ENCODE measurements at places on chromosomes 5 and 9.

DNA sequence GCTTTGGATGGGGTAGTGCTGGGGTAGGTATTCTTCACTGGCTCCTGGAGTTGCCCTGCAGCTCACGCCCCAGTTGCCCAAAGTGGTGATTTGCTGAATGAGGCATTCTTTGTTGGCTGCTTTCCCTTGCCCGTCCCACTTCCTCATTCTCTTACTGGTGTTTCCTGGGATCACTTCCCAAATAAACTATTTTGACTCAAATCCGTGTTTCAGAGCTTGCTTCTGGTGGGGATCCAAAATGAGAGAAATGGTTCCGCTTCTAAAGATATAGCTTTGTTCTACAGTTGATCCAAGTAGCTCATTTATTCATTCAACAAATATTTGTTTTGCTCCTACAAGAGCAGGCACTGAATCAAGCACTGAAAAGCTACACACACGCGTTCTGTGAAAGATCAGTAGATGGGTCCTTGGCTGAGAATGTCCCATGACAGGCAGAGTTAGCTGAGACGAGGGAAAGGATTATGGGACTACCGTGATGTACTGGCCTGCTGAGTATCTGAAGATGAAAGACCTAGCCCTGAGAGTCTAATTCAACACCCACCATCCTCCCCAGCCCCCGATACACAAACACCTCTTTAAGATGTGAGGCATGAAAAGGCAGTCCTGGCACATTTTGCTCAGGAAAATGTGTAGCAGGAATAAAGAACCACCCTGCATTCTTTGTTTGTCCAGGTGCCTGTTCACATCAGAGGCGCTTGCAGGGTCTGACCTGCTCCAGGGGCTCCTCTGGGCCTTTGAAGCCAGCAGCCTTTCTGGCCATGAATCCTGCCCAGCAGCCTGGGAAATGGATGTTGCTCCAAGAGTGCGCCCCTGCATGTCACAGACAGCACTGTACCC is 143.1 kb upstream of the RANBP3L start:
- no peak for DNase-seq

DNA sequence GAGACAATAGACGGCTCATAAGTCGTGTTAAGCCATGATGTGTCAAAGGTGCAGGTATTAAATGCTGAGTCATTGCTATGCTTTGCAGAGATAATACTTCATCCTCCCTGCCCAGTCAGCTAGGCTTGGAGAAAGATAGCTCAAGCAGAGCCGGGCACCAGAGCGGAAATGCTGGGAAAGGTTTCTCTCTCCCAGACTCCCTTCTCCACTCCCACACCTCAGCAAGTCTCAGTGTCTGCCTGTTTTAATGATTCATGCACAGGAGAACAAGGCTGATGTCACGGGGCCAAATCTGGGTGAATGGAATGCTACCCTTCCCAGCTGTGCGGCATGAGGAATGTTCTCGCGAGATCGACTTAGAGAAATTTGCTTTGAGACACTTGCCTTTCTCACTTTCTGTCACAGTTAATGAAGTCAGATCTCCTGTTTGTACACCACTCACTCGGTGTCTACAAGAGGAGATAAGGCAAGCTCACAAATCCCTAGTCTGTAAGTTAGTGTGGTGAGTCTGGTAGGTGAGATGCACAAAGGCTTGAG is 204.4 kb downstream of the EFNA5 start:
- no peak for DNase-seq

DNA sequence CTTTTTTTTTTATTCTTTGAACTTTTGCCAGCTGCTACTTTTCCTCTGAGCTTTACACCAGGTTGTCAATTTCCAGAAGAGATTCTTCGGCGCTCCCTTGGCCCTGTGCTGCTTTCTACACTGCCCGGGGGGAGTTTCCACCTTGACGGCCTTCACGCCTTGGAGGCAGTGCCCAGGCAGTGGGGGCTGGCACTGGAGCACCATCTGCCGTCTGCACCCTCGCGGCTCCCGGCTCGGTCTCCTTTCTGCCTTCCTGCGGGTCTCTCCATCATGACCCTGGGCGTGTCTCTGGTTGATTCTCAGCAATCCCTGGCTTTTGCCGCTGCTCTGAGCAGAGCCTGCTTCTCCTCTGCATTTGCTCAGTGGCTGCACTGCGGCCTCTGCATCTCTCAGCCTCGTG is 2.9 kb downstream of the SLC6A18 start:
- no peak for DNase-seq

- DNase-seq = no peak
Observed at GRCh38 chr9:91751922-91752321, 198.1 kb downstream of the ROR2 start.

DNA sequence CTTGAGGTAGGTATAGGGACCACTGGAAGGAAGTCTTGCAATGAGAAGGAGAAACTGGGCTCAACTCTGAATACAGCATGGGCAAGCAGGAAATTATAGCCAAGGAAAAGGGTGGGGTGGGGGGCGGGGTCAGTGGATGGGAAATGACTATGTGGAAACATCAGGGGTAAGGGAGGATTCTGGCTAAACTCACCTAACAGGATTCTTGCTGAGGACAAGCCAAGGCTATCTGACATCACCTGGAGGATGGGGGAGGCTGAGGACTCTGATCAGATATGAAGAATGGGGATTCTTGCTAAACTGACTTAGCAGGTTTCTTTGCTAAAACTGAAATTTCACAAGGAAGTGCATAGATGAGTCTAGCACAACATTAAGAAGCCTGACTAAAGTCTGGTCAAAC is 40.8 kb downstream of the CTSL start:
- no peak for DNase-seq

DNA sequence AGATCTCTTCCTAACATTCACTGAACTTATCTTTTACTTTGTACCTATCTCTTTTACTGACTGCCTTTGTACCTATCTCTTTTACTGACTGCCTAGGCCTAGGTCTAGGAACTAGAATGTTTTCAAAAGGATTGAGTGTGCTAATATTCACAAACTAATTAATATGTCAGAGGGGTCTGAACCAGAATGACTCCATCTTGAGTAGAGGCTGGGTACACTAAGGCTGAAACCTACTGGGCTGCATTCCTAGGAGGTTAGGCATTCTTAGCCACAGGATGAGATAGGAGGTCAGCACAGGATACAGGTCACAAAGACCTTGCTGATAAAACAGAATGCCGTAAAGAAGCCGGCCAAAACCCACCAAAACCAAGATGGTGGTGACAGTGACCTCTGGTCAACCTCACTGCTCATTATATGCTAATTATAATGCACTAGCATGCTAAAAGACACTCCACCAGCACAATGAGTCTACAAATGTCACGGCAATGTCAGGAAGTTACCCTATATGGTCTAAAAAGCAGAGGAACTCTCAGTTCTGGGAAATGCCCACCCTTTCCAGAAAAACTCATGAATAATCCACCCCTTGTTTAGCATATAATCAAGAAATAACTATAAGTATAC is 2.5 kb upstream of the RHOBTB3 start:
- DNase-seq = no peak

- no peak for DNase-seq
Observed at GRCh38 chr5:53430618-53431252, 49.7 kb upstream of the FST start.

GRCh38 chr5:60487476-60487875 is 212.5 kb downstream of the DEPDC1B start:
- DNase-seq = no peak

Data from CD4-positive, alpha-beta T cell treated with Interleukin-4 for 1 hour (primary cell).